Gastroesophageal sphincter (tissue), 4 donors: ENCODE measurements at places on chromosomes 1 and 21. TPM values are rescaled to one million over a fixed set of nuclear protein-coding genes. Genes with fewer than 3 reads are reported as not detected.
A peak's percentile ranks its signal among the peaks of the same experiment; 100 is the strongest.

Gene C1orf141
- total RNA-seq = not detected

Gene IL10
- 1.0 TPM for total RNA-seq

Gene TMEM39B
- 2.9 TPM for total RNA-seq

Gene TMEM200B
- total RNA-seq = 31.6 TPM

- ATAC-seq = no peak
Measured at GRCh38 chr21:46543306-46543705, 61.6 kb downstream of the S100B start.

- ATAC-seq = peak; percentile 61
Measured at GRCh38 chr1:200774735-200775444, 36.2 kb downstream of the CAMSAP2 start.

GRCh38 chr1:22139066-22139594 lies 3.8 kb downstream of the WNT4 start:
- ATAC-seq = no peak

GRCh38 chr1:25683731-25684130 lies 67.1 kb downstream of the MAN1C1 start:
- ATAC-seq = no peak

- no peak for ATAC-seq
Measured at GRCh38 chr1:165484532-165484931, 39.6 kb upstream of the RXRG start.

- no peak for ATAC-seq
Measured at GRCh38 chr1:81836007-81836626, 35.4 kb downstream of the ADGRL2 start.

DNA sequence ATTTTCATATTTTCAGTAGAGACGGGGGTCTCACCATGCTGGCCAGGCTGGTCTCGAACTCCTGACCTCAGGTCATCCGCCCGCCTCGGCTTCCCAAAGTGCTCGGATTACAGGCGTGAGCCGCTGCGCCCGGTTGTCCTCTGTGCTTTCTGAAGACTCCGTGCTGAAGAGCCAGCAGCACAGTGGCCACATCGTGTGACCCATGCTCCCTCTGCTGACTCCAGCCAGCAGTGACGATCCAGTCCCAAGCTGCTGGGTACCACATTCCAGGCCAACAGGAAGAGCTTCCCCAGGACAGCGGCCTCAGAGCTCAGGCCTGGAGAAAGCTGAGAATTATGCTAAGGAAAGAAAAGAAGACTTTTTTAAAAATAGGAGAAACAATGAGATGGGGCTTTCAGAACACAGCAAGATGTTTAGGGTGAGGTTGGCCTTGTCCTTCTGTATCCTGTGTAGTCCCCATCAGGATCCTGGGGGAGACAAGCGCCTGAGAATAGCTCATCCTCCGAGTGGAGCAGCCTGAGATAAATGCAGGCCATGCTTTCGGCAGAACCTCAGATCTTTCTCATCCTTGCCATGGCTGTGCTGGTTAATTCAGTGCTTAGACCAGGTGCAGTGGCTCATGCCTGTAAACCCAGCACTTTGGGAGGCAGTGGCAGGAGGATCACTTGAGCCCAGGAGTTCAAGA lies 207.1 kb downstream of the SLC35F3 start:
- no peak for ATAC-seq
